Iris pigment epithelial cell (primary cell): ENCODE measurements at places on chromosomes 6 and 20.

DNA sequence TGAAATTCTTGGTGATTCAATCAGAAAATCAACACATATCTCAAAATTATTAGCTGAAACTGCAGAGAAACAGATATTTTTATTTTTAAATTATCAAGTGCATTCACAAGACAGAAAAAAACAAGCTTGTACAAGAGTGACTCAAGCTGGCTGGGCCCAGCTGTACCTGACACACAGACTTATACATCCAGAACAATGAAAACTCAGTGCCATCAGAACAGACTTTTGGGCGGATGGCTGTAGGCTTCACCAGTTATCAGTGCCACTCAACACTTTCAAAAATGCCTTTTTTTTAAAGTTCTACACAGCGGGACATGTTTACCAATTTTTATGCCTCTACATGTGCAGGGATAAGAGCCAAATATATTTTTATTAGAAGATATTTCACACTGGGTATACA, 102.8 kb downstream of the MYB start:
- DNase-seq: no peak

DNA sequence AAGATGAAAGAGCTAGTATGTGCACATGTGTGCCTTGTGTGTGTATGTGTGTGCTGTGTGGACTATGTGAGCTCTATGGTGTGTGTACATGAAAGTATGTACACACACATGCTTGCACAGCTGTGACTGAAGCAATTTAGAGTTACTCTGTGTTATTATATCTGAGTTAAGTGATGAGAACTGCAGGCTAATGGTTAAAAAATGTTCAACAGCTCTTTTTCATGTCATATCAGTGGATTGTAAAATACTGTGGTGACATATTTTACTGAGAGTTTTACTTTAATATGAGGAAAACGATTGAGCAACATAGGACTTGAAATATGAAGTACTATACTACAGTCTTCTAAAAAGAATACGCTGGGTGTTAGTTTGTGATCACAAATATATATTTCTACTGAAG, 195.7 kb upstream of the KCNK16 start:
- DNase-seq: no peak

GRCh38 chr20:62590309-62591121, 51.8 kb upstream of the SLCO4A1 start:
- DNase-seq: peak; percentile 60

DNA sequence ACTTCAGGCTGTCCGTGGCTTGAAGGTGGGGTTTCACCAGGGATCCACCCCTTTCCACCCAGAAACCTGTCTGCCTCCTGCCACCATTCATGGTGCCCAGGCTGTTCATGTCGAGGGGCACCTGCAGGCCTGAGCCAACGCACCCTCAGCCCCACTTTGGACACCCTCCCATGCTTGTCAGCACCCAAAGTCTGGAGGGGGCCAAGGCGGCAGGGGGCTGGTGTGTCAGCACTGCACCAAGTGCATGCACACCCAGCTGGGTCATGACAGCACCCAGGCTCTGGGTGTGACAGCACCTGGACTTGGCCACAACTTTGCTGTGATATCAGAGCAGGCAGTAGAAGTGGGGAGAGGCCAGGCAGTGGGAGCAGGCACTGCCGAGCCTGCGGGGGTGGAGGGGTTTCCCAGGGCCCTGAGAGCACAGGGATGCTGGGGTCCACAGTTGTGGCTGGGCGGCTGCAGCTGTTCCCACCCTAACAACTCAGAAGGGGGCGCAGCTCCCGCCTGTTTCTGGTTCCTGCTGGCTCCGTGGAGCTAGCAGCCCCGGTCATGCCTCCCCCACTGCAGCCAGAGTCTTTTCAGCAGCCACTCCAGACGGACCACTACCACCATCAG, 33.3 kb upstream of the GRM4 start:
- no peak for DNase-seq

- no peak for DNase-seq
Observed at GRCh38 chr6:9783567-9783966, 631.3 kb downstream of the TFAP2A start.

- no peak for DNase-seq
Observed at GRCh38 chr20:45927071-45927878, 7.2 kb upstream of the PCIF1 start.

DNA sequence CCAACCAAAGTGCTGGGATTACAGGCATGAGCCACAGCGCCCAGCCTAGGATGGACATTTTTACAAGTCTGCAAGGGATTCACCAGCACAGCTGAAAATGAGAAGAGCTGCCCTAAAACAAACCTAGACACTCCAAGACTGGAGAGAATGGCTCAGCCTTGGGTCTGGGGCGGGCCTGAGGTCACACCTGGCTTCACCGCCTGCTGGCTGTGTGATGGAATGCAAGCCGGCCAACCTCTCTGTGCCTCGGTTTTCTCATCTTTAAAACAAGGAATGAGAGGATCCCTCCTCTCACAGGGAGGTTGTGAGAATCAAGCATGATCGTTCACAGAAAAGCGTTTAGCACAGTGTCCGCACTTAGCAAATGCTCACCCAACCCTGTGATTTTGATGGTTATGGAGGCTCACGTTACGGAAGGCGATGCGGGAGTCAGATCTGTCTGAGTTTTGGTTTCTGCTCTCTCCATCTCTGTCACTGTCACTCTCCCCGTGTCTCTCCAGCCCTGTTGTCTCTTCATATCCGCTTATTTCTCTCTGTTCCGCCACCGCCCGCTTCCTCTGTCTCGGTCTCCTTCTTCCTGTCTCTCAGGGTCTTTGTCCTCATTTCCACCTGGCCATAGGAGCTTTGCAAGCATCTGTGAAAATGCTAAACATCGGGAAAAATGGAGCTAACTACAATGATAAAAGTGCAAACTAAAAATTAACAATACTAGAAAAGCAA, 47.6 kb downstream of the CEBPB start:
- no peak for DNase-seq

GRCh38 chr6:102820098-102820497, 1426.6 kb downstream of the GRIK2 start:
- DNase-seq: no peak

GRCh38 chr20:58021481-58021880, 207.0 kb downstream of the ANKRD60 start:
- no peak for DNase-seq
